Activated naive CD8-positive, alpha-beta T cell treated with anti-CD3 and anti-CD28 coated beads for 36 hours (primary cell): ENCODE measurements at places on chromosomes 6 and 20. TPM values are rescaled to one million over a fixed set of nuclear protein-coding genes. Genes with fewer than 3 reads are reported as not detected.
A peak's percentile ranks its signal among the peaks of the same experiment; 100 is the strongest.

Gene TUBB1
- total RNA-seq: not detected

- peak; percentile 31 for DNase-seq
Observed at GRCh38 chr6:131923356-131923755, 27.8 kb downstream of the CCN2 start.

- DNase-seq: no peak
Observed at GRCh38 chr6:29696147-29697125, 15.5 kb upstream of the ZFP57 start.

GRCh38 chr6:105810105-105810921 lies 275.8 kb upstream of the PRDM1 start:
- peak; percentile 43 for DNase-seq

Gene GSTA5
- total RNA-seq: not detected

Gene PSORS1C1
- not detected for total RNA-seq

Gene PRND
- not detected for total RNA-seq

DNA sequence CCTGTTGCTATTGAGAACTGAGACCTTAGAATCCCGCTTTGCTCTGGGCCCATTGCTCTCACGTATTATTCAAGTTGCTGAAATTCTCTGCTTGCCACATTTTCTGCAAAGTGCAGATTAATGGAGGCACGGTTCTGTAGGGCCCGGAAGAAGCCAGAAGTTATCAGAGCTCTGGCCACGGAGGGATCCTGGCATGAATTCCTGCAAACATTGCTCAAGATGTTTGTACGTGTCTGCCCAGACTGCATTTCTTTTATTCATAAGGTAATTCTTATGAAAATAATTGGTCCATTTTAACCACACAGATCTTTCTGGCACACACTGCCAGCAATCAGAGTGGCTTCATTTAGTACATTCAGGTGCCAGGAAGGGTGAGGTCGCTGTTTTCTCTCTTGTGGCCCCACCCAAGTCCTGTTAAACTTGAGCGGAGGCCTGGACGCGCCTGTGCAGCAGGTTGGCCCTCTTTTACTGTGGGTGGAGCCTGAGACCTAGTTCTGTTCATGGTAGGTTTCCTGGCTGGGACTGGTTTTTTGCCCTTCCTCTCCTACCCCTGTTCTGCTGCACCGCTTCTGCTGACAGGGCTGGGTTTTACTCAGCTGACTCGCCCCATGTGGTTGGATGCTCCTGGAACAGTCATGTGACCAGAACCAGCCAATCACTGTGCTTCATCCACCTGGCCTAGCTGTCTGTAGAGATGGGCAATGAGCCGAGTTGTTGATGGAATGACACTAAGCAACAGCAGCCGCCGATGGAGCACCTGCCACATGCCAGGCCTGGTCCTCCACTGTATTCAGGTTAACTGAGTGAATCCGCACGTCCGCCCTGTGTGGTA lies 230.2 kb downstream of the CDH4 start:
- DNase-seq: no peak

GRCh38 chr20:33298391-33298790 lies 15.4 kb downstream of the BPIFB1 start:
- DNase-seq: no peak

GRCh38 chr6:13479206-13479800 lies 8.1 kb downstream of the GFOD1 start:
- no peak for DNase-seq

GRCh38 chr6:167349631-167350274 lies 24.9 kb downstream of the TTLL2 start:
- DNase-seq: no peak

DNA sequence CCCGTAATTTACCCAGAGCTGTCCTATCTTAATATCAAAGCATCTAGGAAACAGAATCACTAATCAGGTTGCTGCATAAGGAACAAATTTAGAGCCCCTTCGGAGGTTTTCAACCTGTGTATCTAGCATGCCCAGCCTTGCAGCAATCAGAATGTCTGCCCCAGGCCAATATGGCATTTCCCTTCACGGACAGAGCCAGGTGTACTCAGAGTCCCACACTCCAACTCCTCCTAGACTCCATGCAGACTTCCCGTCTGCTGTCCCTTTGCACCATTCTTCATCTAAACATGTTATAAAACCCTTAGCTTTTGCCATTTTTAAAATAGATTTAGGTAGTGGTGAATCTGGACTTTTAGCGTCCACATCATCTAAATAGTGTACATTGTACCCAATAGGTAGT lies 61.0 kb downstream of the ZHX3 start:
- no peak for DNase-seq

Gene C6orf163
- 0.98 TPM for total RNA-seq

DNA sequence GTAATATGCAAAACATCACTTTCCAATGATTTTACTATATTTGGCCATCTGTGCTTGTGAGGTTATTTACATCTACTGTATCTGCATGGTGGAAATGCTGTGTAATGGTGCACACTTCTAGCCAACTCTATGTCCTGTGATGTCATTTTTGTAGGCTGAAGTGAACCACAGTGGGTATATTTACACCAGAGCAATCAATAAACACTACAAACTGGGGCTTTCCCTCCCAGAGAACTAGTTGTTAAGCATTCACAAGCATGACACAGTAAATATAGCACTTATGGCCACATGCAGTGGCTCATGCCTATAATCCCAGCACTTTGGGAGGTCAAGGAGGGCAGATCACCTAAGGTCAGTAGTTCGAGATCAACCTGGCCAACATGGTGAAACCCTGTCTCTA lies 4.9 kb downstream of the SLC22A2 start:
- no peak for DNase-seq

Gene SS18L1
- 12.3 TPM for total RNA-seq

GRCh38 chr20:19375395-19375794 lies 163.0 kb downstream of the SLC24A3 start:
- no peak for DNase-seq

Gene AHI1
- total RNA-seq: 37.1 TPM

GRCh38 chr20:51934301-51935002 lies 132.1 kb upstream of the SALL4 start:
- no peak for DNase-seq

- no peak for DNase-seq
Observed at GRCh38 chr6:9527679-9528286, 887.1 kb downstream of the TFAP2A start.

Gene E2F3
- 22.8 TPM for total RNA-seq

Gene MLN
- not detected for total RNA-seq

DNA sequence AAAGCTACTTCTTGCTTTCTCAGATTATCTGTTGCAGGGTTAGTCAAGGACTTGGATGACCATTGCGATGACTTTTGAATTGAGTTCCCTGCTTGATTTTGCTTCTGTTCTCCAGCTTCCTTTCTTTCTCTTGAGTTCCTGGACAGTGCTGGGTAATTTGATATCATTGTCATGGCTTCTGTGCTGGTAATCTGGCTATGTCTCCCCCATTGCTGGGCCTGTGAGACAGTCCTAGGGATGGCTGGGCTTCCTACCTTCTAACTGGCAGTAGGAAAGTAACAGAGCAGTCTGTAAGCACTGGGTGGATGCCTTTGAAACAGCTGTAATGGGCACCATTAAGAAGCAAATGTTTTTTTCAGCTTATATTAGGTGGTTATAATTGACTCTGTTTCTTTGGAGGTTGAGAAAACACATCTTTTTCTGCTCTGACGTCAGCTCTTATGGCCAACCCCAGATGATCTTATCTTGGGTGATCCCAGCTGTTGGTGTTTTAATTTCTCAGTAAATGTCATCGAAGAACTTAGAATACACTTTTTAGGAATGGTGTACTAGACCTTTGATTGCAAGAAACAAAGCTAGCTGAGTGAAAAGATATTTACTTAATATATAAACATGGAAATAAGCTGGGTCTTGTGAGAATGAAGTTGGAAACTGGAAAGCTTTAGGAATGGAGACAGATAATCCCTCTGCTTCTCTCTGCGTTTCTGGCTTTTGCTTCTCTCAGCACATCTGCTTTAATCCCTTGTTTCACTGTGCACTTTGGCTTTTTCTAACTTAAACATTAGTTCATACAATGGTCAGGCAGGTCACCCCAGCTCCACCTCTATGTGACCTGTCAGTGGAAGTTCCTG lies 195.0 kb upstream of the MAN1A1 start:
- DNase-seq: no peak

- no peak for DNase-seq
Observed at GRCh38 chr6:3291346-3291745, 32.6 kb downstream of the PSMG4 start.

Gene F13A1
- total RNA-seq: not detected

GRCh38 chr6:44257753-44258324 lies 511 bp upstream of the SLC35B2 start:
- peak; percentile 17 for DNase-seq

DNA sequence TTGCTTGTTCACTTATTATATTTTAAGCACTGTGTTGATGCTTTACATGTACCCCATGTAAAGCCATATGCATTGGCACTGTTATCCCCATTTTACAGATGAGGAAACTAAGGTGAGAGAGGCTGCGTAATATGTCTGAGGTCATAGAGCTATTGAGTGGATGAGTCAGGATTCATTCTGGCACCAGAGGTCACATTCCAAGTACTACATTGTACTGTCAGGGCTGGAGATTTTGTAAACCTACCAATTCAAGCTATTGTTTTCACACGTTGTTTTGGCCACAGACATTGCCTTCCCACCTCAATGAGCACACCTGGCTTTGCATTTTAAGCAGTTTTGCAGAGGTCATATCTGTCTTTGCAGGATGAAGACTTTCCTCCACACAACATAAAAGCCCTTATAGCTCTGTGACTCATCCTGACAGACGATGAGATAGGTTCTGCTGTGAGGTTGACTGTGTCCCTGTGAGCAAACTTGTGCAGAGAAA lies 33.2 kb downstream of the ANKS1A start:
- no peak for DNase-seq

Gene OPN5
- not detected for total RNA-seq

DNA sequence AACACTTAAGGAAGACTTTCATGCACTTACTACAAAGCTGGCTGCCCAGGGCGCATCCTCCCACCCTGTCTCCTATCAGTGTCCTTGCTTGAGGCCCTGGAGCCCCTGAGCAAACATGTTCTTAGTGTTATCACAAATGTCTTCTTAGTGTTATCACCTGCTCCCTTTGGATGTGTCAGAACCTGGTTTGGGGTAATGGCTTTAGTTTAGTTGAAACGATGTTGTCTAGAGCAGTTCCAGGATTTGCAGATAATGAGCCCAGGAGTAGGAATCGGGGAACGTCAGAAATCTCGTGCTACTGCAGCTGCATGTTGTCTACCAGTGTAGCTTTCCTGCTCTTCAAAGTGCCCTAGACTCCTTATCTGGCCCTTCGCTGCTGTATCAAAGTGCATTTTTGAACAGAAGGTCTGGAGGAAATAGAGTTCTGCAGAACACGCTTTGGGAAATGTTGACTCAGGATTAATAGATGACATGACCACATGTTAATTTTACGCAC lies 69.6 kb downstream of the PHACTR2 start:
- DNase-seq: no peak

DNA sequence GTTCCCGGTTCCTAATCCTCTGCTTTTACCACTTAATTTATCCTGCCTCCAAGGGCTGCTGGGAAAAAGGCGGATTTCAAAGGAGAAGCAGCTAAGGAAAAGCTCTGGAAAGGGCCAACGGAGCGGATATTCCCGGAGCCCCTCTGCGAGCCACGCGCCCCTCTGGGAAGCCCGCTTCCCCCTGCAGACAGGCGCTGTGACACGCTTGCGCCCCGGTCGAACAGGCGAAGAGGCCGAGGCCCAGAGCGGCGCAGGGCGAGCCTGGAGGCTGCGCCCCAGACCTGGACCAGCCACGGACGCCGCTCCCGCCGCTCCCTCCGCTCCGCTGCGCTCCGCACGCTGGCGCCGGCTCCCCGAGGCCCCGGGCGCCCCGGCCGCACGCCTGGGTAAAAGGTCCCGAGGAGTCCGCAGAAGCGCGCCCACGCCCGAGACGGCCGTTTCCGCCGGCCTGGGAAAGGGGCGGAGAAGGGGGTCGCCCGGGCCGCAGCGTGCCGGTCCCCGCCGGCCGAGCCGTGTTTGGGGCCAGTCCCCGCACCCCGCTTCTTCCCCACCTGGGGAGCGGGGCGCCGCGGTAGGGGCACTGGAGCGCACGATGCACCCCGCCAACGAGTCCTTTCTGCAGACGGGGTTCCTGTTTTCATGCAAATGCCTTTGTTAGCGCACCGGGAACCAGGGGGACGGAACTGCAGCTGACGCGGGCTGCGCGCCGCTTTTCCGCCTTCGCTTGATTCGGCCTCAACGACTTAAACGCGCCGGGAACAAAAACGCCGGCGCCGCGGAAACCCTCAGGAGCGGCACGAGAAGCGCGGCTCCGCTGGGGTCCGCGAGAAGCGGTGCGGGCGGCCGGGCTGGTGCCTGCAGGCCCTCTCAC lies 91.9 kb upstream of the SIRPA start:
- peak; percentile 38 for DNase-seq

GRCh38 chr6:111730864-111731263 lies 125.2 kb upstream of the TRAF3IP2 start:
- DNase-seq: no peak

Gene PLCB4
- not detected for total RNA-seq

Gene POLR1H
- 45.3 TPM for total RNA-seq

- no peak for DNase-seq
Observed at GRCh38 chr6:107413966-107414645, 45.3 kb downstream of the PDSS2 start.

Gene DPM1
- total RNA-seq: 88.1 TPM

Gene CTCFL
- not detected for total RNA-seq

Gene FERMT1
- 0.52 TPM for total RNA-seq

DNA sequence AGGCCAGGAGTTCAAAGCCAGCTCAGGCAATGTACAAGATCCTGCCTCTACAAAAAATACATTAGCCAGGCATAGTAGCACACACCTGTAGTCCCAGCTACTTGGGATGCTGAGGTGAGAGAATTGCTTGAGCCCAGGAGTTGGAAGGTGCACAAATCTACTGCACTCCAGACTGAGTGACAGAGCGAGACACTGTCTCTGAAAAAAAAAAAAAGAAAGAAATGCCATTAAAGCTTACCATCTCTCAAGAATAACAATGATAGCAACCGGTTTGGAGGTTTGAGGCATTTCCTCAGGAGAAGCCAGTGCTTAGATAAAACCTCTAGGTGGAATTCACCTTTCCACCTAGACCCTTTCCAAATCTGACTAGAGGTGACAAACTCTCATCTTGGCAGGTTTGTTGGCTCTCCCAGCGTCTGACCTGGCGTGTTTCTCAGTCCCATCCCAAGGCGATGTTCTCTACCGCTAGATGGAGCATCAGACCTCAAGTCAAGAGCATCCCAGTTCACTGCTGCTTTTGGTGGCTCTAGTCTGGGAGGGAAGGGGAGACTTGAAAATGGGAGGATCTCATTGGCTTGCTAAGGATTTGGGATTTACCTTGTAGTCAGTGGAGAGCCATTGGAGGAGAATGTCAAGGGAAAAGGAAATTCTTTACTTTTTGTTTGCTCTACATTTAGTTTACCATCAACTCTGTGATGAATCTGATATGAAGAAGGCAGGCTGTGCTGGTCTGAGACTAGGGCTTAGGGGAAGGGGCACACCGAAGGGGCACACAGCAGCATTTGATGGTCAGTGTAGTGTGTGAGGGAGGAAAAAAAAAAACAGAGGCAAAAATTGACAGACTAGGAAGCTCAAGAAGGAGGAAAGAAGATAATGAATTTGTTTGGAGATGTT lies 67.9 kb downstream of the NCOA7 start:
- DNase-seq: peak; percentile 9

- DNase-seq: peak; percentile 15
Observed at GRCh38 chr6:129370268-129370916, 339.6 kb downstream of the ARHGAP18 start.
